ENCODE measurements at places on chromosomes 5 and 9. TPM values are rescaled to one million over a fixed set of nuclear protein-coding genes. Genes with fewer than 3 reads are reported as not detected.

The ARSI gene
- 1.1 TPM for polyA plus RNA-seq

The CER1 gene
- polyA plus RNA-seq = 0.45 TPM

The AK8 gene
- 6.2 TPM for polyA plus RNA-seq

The LAMC3 gene
- polyA plus RNA-seq = 13.4 TPM

The ENTPD2 gene
- polyA plus RNA-seq = 5.5 TPM

The TBC1D13 gene
- polyA plus RNA-seq = 38.5 TPM

The RC3H2 gene
- 9.8 TPM for polyA plus RNA-seq

The PPP3R2 gene
- not detected for polyA plus RNA-seq

The LMX1B gene
- polyA plus RNA-seq = 2.6 TPM

The FOXD4 gene
- polyA plus RNA-seq = 0.43 TPM

The SOHLH1 gene
- polyA plus RNA-seq = not detected

The PHF24 gene
- polyA plus RNA-seq = 0.09 TPM

The ST8SIA4 gene
- 0.69 TPM for polyA plus RNA-seq

The C9orf153 gene
- not detected for polyA plus RNA-seq

The MAMDC2 gene
- polyA plus RNA-seq = 1.5 TPM

The SYK gene
- polyA plus RNA-seq = 13.3 TPM

The WNK2 gene
- polyA plus RNA-seq = 1.5 TPM

The GFPT2 gene
- polyA plus RNA-seq = 2.7 TPM

The MZB1 gene
- 1.2 TPM for polyA plus RNA-seq

The PCDHB4 gene
- polyA plus RNA-seq = 0.90 TPM

The TAF11L3 gene
- polyA plus RNA-seq = not detected

The IFNA13 gene
- polyA plus RNA-seq = not detected

The WNT8A gene
- polyA plus RNA-seq = not detected

The OBP2B gene
- not detected for polyA plus RNA-seq

The ARSB gene
- polyA plus RNA-seq = 8.3 TPM

The LCN1 gene
- not detected for polyA plus RNA-seq

The VCP gene
- polyA plus RNA-seq = 118 TPM

The POU5F2 gene
- not detected for polyA plus RNA-seq

The ZFP37 gene
- polyA plus RNA-seq = 1.9 TPM

The ACOT12 gene
- polyA plus RNA-seq = 2.2 TPM

The SEMA5A gene
- polyA plus RNA-seq = 7.9 TPM

The DNAH5 gene
- polyA plus RNA-seq = 0.49 TPM

The PSD2 gene
- polyA plus RNA-seq = 0.09 TPM

The CCDC192 gene
- polyA plus RNA-seq = not detected

The FGD3 gene
- polyA plus RNA-seq = 7.4 TPM

The OTP gene
- polyA plus RNA-seq = not detected

The IER5L gene
- 18.0 TPM for polyA plus RNA-seq

The PCDHB13 gene
- polyA plus RNA-seq = 0.86 TPM

The RFX3 gene
- polyA plus RNA-seq = 1.6 TPM

The CLTB gene
- polyA plus RNA-seq = 151 TPM

The FAM221B gene
- polyA plus RNA-seq = not detected

The STPG3 gene
- not detected for polyA plus RNA-seq

The GABRA1 gene
- not detected for polyA plus RNA-seq

The PCDHA8 gene
- polyA plus RNA-seq = not detected

The VAV2 gene
- polyA plus RNA-seq = 22.3 TPM

The TMEM141 gene
- 403 TPM for polyA plus RNA-seq

The NTNG2 gene
- 0.54 TPM for polyA plus RNA-seq

The HDAC3 gene
- 47.5 TPM for polyA plus RNA-seq

The SHB gene
- 16.4 TPM for polyA plus RNA-seq

The IRGM gene
- not detected for polyA plus RNA-seq

The DOCK2 gene
- polyA plus RNA-seq = 1.0 TPM

The CD72 gene
- polyA plus RNA-seq = 2.3 TPM
